Stimulated activated CD8-positive, alpha-beta memory T cell treated with anti-CD3 and anti-CD28 coated beads, Interleukin-15, amount 100 ng/mL, for 1 hour (primary cell): ENCODE measurements at places on chromosomes 11 and 22.

DNA sequence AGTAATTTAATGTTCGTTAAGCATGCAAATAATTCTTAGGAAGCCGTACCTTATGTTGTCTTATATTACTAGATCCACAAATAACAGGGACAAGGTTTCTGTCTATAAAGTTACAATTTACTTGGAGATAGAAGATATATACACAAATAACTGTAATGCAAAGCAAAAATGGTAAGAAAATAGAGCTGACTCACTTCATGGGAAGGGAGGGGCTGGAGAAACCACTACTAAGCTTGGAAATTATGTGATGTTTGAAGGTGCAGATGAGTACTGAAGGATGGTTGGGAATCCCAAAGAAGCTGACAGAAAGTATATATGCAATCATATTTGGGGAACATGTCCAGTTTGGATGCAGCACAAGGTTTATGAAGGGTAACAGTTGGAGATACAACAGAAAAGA, 4.0 kb downstream of the NPAT start:
- DNase-seq, result no peak

- no peak for DNase-seq
These were observed 6.8 kb downstream of the OR52N2 start for GRCh38 chr11:5815534-5815933.

DNA sequence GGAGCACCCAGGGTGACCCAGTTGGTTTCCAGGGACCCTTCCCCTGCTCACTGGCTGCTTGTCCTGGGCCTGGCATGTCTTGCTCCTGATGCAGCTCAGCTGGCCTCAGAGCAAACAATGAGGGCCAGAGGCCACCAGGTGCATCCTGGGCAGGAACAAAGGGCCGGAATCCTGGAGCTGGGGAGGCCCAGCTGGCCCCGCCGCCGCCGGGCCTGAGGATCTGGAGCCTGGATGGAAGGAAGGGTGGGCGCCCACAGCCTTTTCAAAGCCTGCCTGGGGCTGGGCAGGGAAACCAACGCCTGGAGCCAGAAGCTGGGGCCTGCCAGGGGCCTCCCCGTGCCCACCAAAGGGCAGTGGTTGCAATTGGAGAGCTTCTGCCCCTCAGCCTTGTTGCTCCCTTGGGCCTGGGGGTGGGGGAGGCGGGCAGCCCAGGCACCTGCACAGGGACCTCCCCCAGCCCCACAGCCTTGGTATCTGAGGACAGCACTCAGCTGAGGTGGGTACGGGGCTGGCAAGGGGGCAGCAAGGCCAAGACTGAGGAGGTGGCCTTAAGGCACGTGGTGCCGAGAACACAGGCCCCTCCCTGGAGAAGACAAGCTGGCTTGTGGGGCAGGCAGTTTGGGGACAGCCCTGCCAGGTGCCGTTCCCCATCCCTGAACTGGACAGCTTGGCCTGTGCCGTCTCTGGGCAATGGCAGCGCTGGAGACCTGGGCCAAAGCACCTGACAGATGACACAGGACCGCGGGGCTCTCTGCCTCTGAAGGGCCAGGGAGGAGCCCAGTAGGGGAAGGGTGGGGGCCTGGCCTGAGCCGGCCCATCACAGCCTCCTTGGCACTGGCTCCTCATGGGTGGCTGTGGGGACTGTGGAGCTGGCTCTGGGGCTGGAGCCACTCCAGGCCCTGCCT, 7.1 kb upstream of the ADORA2A start:
- DNase-seq, result no peak

- no peak for DNase-seq
These were observed 215.1 kb upstream of the BLID start for GRCh38 chr11:122331079-122331478.

DNA sequence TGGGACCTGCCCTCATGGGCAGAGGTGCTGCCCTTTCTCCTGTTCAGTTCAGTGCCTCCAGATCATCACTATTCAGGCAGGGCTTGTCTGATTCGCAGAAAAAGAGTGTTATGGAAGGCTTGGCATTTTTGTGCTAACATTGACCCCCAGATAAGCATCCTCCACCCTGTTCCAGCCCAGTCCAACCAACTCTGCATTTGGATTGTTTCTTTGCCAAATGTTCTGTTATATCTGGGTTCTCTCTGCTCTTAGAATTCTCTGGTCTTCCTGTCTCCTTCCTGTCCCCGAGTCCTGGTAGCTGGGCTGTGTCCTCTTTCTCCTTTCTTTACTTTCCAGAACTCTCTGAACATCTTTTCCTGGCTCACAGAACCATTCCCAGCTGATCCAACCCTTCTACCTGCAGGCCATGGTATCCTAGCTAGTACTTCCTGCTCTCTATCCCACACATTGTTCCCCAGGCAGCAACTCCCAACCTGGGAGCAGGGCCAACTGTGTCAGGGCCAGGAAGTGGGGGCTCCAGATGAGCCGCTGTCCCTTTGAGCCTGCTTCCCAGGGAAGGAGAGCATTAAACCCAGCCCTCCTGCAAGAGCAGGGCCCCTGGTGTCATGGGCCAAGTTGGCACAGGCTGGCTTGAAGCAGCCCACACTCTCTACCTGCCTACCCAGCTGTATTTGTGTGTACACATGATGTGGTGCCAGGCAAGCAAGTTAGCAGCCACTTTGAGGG, 280.7 kb upstream of the CADM1 start:
- DNase-seq, result no peak

GRCh38 chr11:35288309-35288708, 131.0 kb downstream of the SLC1A2 start:
- DNase-seq, result no peak

DNA sequence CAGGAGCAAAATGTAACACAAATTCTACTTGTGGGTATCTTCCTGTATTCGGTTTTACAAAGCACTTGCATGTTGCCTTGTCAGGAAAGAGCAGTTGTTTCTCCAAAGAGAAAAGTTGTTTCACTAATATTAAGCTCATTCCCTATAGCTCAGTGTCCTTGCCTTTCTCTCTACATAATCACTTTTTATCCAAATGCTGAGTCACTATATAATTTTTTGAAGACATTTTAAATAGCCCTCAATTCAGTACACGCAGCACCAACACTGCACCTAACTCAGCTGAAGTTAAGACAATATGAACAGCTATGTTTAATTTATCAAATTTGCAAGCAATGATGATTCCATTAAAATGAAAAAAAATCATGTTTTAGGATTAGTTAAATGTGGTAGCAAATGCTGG, 14.5 kb upstream of the MRTFA start:
- DNase-seq, result no peak

- no peak for DNase-seq
These were observed 32.1 kb downstream of the GRAMD4 start for GRCh38 chr22:46652081-46652846.

DNA sequence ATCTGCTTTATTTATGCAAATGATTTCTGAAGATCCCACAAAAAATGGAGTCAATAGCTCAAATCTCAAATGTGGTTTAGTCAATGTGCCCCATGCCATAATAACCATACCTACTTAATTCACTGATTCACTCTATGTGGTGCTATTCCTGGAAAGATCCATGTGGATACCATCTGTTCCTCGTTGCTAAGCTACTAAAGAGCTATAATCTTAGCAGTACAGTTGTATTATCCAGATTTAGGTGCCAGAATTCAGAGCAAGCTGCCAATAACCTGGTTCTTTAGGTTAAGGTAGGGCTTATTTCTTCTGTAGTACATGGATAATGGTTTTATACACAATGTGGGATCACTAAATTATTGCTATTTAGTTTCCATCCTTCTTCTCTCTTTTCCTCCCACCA, 974.7 kb upstream of the CCDC90B start:
- no peak for DNase-seq

GRCh38 chr11:103031834-103032233, 60.1 kb downstream of the DCUN1D5 start:
- DNase-seq, result no peak

- DNase-seq, result no peak
These were observed 50.9 kb downstream of the APIP start for GRCh38 chr11:34865261-34865660.
